ENCODE measurements at places on chromosomes 5 and 9.
A peak's percentile ranks its signal among the peaks of the same experiment; 100 is the strongest.

DNA sequence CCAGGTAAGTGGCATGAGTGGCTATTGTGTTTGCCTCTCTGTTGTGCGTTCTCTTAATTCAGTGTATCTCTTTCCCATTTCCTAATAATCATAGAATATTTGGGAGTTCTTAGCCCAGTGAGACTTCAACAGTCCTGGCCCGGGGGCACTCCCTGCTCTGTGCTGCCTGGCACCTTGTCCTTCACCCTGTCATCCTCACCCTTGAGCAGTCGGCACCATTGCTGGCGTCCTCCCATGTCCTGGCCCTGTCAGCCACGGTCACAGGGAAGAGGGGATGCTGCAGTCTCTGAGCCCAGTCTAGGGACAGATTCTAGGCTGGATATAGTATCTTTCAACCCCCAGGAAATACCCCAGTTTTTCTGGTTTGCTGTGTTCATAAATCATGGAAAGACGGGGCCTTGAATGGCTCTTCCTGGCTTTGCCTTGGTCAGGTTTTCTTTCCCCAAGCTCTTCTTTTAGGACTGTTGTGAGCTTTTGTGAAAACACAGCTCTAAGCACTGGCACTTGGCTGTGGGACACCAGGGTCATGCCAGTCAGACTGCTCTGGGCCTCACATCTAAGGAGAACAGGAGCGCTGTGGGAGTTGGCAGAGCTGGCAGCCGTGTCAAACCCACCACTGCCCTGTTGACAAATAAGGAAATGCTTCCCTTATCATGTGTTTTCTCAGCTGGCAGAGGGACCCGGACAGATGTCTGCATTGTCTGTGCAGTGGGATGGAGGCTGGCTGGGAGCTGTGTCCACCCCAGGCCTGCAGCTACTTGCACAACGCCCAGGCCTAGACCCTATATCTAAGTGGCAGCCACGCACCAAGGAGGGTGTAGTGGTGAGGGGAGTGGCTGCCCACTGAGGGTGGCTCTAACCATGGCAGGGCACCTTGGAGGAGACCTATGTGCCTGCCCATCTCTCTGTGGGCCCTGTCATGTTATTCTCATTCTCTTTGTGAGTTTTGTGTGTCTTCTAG is 378.6 kb downstream of the ICE1 start:
- no peak for DNase-seq

GRCh38 chr9:76818271-76818670 is 54.0 kb downstream of the PCA3 start:
- DNase-seq: peak; percentile 86

- no peak for DNase-seq
Observed at GRCh38 chr5:59117320-59117719, 534.4 kb downstream of the RAB3C start.

DNA sequence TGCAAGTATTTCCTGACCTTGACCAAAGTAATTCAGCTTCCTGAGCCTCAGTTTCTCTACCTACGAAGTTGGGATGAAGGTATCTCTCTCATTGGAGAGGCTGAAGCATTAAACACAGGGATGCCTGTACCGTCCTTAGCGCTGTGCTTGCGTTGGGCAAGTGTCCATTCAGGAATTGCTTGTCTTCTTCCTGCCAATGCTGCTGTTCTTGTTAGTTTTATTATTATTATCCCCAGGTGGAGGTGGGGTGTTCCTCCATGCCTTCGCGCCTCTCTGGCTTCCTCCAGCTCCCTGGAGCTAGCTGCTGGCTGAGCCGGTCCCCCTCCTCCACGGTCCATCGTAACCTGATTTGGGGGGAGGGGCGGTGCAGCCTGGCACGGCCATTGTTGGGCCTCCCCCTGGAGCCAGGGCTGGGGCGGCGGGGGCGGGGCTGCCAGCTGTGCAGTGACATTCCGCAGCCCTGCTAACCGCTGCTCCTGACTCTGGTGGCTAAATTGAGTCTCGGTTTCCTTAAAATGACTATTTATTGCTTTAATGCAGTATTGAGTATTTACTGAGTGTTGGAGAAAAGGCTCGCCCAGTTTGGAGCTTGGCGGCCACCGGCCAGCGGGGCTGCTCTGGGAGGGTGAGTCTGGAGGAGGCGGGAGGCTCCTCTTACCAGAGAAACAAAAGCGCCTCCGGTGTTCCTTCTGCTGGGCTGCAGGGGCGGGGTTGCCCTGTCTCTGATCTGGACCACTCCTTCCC is 51.3 kb downstream of the LMX1B start:
- no peak for DNase-seq

DNA sequence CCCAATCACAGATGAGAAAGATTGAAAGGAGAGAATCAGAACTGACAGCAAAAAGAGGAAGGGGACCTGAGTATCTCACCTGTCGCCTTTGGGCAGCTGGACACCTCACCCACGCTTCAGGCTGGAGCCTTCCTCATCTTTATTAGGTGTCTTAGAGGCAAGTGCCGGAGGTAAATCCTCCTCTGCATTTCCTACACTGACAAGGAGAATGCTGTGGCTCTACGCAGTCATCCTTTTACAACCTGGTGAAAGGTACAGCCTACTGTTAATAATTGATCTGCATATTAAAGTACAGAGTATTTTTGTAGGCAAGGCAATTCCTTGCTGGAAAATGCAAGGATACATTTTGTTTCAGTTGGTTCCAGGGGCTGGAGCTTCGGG is 34.8 kb downstream of the PRLR start:
- no peak for DNase-seq

- no peak for DNase-seq
Observed at GRCh38 chr9:95721061-95721531, 154.4 kb upstream of the ERCC6L2 start.

GRCh38 chr5:119386596-119387344 is 31.0 kb downstream of the TNFAIP8 start:
- no peak for DNase-seq

- no peak for DNase-seq
Observed at GRCh38 chr9:106467113-106467864, 395.7 kb upstream of the ZNF462 start.
